Stimulated activated CD8-positive, alpha-beta memory T cell treated with anti-CD3 and anti-CD28 coated beads, Interleukin-15, amount 100 ng/mL, for 24 hours (primary cell): ENCODE measurements at places on chromosomes 16 and 17.

DNA sequence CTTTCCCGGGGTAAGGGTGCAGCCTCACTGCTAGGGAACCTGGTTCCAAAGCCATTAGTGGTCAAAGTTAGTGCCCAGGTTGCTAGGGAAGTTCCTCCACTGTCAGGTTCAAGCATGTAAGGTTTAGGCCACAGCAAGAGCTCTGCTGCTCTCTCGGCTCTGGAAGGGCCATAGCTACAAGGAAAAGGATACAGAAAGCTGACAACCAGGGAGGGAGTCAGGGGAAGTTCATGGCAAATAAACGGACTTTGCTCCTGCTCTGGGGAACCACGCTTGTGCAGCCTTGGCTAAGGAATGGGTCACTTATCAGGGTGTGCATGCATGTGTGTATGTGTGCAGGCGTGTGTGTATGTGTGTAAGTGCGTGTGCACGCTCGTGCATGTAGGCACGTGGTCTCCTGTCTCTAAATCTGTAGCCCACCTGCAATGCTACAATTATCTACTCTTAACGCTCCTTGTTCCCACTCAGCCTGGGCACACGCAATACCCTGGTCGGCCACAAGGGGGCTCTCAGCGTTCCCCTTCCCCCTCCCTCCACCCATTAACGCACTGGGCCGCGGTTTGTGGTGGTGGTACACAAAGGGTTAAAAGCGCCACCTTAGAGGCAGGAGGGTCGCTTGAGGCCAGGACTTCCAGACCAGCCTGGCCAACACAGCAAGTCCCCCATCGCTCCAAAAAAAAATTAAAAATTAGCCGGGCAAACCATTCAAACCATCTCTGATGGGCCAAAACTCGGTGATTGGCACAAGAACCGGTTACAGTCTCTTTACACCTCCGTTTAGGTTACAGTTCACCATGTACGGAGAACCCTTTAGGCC, 48.4 kb upstream of the KDM8 start:
- DNase-seq: peak; percentile 70

DNA sequence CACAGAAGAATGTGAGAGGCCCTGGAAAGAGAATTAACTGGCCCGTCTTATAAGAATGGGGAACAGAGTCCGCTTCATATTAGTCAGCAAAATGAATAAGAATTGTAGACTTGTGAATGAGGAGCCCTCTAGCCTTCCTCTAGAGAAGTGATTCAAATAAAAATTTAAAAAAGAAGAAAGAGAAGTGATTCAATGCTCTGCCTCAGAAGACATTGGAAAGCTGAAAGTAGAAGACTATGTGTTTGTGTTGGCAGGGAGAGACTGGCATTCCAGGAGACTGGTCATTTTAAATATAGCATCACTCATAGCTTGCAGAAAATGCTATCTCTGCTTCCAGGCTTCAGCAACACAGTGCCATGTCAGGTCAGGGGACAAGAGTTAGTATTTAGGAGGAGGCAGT, 190.6 kb upstream of the HS3ST3A1 start:
- no peak for DNase-seq

DNA sequence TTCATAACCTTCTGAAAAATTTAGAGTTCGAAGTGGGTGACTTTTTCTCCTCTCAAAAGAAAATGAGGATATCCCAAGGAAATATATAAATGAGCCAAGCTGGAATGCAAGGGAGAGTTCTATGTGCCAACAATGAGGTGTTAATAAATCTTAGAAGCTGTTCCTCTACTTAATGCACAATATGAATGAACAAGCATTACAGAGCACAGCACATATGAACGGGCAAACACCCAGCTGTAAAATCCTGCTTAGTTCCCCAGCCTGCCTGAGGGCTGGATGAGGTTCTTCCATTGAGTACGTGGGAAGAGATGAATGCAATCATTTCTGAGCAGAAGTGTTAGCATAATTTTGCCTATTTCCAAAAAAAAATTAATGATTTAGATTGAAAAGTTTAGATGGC, 58.1 kb downstream of the WDR59 start:
- DNase-seq: no peak

GRCh38 chr17:70989280-70989679, 819.9 kb downstream of the KCNJ2 start:
- DNase-seq: no peak

DNA sequence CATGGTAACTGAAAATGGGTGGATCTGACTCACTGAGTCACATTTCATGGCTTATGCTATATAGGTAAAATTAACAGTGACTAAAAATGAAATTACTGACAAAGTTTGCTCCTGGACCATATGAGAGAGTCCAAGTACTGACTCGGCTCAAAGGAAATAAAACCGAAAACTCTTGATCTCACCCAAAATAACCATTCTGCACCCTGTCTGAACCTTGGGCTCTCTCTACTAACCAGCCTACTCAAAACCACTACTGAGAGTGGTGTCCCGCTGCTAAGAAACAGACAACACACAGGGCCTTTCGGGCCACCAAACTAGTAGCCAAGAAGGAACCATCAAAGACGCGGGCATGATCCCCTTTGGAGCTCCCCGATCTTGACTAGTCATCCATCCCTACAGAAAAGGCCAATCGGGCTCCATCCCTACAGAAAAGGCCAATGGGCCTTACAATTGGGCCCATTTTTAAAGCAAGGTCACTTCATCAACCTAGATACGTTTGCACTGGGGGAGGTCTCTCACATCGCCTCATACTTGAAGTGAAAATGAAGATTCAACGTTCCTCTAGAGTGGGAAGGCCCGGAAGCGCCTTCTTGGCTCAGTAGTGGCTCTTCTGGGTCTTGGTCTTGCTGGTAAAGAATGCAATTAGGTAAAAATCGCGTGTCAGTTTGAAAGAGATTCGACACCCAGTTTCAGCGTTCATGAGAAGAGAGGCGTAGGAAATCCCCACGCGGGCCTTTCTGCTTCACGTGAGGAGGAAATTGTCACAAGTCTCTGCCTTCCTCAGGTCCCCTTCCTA, 720 bp upstream of the ZPBP2 start:
- DNase-seq: peak; percentile 8

DNA sequence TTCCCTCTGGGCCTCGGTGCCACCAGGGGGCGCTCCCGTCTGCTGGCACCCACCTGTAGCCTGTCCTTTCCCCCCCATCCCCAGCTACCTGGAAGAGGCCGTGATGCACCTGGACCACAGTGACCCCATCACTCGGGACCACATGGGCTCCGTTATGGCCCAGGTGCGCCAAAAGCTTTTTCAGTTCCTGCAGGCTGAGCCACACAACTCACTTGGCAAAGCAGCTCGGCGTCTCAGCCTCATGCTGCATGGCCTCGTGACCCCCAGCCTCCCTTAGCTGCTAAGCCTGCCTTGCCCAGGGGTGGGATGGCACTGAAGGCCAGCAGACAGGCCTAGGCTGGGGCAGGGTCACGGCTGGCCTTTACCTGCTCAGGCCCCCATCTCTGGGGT, 818 bp upstream of the NRN1L start:
- peak; percentile 71 for DNase-seq

DNA sequence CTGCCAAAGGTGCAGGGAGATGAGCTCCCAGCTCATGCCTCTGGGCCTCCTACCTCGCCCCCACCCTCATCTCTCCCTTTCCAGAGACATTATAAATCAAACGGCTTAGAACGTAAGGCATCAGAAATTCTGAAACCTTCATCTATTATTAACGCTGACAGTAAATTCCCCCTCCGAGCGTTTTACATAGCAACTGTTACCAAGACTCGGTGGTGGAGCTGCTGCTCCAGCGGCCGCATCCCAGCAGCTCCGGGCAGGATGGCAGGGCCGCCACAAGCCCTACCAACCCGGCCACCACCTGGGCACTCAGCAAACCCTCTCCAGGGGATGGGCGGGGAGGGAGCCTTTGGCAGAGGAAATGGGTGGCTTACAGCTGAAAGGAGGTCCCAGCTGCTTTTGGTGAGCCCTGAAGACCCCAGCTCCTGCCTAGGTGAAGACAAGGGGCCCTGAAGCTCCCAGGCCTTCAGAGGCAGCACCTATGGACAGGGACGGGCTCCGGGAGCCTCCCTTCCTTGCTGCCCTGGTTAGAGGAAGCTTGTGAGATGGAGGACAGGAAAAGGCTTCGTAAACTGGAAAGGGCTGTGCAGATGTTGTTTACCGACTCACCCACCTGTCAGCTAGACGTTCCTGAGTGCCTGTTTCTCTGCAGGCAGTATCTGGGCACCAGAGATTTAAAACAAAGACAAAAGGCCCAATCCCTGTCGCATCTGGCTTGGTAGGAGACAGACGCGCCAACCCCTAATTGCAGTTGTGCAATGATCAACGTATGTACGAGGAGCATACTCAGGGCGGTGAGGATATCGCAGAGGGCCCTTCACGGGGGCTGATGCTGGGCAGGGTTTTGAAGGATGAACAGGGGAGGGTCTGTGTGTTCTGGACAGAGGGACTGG, 76.9 kb downstream of the RAI1 start:
- no peak for DNase-seq

DNA sequence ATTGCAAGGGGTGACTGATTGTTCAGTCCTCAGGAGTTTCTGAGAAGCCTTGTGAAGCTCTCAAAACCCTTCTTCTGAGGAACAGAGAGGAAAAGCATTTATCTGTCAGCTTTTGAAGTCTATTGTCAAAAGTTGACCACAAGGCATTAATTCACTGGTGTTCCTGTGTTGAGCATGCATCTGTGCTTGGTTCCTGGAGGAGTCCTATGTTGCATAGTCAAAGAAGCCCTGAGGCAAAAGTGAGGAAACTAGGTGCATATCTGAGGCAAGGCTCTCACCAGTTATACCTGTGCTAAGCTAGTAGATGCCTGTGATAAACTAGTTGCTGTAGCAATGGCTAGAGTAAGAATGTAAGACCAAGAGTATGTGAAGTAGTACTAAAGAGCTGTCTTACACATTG, 1.8 kb upstream of the HEATR6 start:
- no peak for DNase-seq

DNA sequence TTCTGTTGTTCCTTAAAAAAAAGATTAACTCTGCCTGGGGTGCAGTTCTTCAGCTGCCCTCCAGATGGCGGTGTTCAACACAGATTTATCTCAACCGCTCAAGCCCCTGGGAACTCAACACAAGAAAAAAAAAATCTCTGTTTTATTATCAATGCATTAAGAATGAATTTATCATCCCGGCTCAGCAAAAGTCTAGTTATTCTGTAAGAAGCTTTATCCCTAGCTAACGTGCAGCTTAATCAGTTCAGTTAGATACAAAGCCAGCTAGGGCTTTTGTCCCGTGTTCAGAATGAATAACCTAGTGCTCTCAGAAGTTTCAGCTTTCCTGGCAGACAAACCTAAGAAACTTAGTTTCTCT, 475.9 kb upstream of the CCL2 start:
- DNase-seq: no peak

DNA sequence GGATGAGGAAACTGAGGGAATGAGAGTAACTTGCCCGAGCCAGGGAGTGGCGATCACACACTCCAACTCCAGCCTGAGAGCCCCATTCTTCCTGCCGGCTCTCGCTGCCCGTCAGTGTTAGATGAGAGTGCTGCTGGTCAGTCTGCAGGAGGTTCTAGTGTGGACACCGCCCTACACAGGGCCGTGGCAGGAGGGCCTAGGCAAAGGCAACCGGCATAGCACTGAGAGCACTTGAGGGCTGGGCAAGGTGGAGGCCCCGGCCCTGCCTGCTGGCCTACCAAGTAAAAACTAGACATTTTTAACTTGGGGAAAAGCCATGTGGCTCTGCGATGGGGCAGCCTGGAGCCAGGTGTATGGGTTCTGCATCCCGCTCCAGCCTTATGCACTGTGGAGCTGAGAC, 354.8 kb downstream of the SEC14L1 start:
- no peak for DNase-seq

DNA sequence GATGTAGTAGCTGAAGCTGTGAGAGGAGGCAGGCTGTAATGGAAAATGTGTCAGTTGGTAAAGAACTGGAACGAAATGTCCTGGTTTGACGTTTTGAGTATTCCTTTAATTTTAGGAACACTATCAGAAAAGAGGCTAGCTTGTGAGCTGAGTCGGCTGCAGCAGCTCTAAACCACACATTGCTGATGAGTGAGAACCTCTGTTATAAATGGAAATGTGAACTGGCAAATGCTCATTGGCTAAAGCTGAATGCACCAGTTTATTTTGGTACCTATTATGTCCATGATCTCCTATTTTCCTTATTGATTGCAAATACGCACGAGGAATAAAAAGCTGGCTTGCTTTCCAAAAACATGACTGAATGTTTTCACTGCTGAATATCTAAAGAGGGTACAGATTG, 11.0 kb upstream of the WIPI1 start:
- no peak for DNase-seq
